ENCODE measurements at places on chromosomes 2 and 18.

- DNase-seq = no peak
Measured at GRCh38 chr2:136065384-136065783, 52.6 kb downstream of the CXCR4 start.

GRCh38 chr2:100606332-100606725 is 43.5 kb downstream of the PDCL3 start:
- DNase-seq = no peak

- DNase-seq = no peak
Measured at GRCh38 chr2:97688062-97688827, 18.7 kb downstream of the C2orf92 start.

- DNase-seq = peak; percentile 30
Measured at GRCh38 chr2:118032169-118033013, 18.5 kb upstream of the CCDC93 start.

DNA sequence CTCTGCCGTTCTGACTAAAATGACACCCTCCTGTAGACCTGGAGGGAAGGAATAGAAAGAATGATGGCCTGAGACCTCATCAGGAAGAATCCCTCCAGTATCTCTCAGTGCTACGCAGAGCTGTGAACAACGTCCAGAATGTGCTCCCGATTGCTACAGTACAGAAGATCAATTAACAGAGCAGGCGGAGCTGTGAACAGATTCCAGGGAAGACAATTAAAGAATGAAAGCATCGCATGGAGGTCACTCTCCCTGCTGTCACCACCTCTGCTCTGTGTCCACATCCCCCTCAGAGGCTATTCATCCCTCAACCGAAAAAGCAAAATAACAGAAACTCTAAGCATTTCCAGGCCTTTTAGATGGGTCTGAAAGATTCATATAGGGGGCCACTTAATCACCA is 481.0 kb downstream of the EIPR1 start:
- DNase-seq = no peak

DNA sequence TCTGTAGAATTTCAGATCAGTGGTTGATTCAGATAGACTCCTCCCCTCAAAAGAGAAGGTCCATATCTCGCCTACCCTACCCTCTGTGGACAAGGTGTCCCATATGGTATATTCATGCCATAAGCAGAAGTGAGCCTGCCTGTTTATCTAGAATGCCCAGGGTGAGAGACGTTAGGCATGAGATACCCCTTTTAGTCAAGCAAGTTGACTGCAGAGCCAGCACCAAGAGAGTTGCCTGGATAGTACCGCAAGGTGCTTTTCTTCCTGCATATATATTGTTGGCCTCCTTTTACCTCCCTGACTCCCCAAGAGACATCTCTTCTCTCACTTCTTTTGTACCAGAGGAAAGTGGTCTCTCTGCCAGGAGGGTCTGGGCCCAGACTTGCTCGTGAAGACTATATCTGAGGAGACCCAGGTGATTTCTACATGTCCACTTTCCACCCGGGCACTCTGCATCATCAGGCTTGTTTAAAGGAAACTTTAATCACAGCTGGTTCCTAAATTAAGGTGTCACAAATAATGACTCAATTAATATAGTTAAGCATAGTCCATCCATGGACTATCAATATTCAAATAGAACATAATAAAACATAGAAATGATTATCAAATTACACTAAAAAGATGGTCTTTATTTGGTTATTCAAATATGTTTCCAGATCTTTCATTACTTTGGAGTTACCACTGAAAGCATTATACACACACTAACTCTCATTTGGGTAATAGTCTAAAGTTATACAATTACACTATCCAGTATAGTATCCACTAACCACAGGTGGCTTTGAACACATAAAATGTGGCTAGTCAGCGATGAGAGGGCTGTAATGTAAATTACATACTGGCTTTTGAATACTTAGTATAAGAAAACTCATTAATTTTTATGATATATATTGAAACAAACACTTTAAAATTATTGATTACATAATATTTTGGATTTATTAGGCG is 4.1 kb downstream of the ITGA4 start:
- no peak for DNase-seq

DNA sequence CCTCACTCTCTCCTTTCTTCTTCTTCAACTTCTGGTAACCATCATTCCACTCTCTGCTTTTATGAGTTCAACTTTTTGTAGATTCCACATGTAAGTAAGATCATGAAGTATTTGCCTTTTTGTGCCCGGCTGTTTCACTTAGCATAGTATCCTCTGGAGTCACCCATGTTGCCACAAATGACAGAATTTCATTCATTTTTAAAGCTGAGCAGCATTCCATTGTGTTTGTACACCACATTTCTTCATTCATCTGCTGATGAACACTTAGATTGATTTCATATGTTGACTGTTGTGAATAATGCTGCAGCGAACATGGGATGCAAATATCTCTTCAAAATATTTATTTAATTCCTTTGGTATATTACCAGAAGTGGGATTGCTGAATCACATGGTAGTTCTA is 133.6 kb upstream of the ERBB4 start:
- DNase-seq = no peak

GRCh38 chr18:78505851-78506461 is 473.7 kb upstream of the SALL3 start:
- DNase-seq = no peak

- no peak for DNase-seq
Measured at GRCh38 chr2:104040771-104041170, 813.1 kb upstream of the POU3F3 start.

- DNase-seq = no peak
Measured at GRCh38 chr2:194004590-194005206, 1652.3 kb upstream of the SLC39A10 start.

DNA sequence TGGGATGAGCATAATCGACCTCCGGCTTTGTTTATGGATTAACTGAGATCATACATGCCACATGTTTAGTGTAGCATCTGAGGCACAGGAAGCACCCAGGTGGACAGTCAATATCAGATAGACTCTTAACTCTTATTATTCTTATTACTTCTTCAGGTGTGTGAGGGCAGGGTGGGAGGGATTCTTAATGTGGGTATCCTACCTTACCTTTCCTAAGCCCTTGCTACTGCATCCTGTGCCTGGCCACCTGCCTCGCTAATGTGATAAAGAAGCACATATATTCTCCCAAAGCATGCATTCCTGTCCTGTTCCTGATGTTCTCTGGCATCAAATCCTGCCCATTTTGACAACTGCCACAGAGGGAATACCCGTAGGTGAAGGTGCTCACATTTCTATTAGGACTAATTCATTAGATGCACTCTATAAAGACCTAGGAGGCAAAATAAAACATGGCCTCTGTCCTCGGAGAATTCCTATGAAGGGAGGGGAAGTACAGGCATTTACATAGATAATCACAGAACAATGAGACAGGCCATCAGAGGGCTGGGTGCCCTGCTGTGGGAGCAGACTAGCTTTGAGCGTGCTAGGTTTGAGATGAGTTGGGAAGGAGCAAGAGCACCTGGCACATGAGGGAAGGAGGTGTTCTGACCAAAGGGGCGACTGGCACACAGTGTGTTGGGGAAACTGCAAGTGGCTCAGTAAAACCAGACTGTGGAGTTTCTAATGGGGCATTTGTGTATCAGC is 19.5 kb upstream of the CELF4 start:
- no peak for DNase-seq

DNA sequence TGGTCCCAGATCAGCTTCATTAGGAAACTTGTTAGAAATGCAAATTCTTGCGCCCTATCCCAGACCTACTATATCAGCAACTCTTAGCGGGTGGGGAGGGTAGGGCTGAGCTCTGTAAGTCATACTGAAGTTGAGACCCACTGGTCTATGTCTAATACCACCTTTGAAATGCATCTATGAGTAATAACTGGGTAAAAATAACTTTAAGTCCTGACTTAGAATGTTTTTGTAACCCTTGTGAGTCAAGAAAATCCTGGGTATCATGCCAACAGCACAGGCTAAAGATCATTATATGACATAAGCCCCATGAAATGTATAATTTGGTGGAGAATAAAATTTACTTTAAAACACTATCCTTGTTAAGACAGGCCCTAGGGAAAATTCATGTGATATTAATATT is 41.4 kb downstream of the PRKD3 start:
- DNase-seq = no peak

DNA sequence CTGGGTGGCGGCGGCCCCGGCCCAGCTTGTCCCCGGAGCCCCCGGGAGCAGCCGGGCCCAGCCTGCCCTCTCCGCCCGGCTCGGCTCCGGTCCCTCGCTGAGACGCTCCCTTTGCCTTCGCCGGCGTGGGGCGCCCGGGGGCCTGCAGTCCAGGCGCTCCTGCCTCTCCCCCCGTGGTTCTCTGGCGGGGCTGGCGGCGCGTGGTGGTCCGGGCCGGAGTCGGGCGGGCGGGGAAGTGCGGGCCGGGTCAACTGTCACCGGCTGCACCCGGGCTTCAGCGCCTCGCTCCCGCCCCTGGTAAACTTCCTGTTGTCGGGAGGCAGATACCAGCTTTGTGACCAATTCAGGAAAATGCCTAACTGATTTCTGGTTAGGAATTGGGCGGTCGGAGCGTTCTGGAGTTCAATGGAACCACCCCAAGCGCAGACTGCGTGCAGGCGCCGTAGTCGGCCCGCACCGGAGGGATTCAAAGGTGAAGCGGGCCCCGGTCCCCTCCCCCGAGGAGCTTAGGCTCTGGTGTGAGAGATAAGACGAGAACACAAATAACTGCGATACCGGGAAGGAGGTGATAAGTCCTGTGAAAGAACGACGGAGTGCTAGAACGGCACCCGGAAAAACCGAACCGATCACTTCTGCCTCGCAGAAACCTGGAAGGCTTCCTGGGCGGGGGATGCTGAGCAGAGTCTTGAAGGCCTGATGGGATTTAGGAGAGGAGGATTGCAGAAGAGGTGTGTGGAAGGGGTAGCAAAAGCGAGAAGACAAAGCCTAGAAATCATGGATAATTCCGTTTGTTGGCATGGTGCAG is 891 bp downstream of the CAB39 start:
- peak; percentile 31 for DNase-seq

GRCh38 chr18:36094431-36094830 is 27.1 kb upstream of the RPRD1A start:
- DNase-seq = no peak

DNA sequence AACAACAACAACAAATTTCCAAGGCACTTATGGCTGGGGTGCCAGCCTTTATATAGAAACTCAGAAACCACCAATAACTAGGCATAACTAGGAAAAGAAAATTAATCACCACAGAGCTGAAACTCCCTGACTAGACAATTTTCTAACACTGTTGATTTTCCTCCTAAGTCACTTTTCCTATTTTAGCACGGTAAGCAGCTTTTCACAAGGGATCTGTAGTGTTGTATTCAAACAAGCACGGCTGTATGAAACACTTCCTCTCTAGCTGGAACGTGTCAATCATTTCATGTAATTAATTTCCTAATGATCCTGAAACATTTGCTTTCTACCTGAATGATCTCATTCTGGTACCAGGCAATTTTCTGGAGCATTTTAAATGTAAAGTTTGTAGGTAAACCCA is 645.0 kb downstream of the IRS1 start:
- DNase-seq = no peak

DNA sequence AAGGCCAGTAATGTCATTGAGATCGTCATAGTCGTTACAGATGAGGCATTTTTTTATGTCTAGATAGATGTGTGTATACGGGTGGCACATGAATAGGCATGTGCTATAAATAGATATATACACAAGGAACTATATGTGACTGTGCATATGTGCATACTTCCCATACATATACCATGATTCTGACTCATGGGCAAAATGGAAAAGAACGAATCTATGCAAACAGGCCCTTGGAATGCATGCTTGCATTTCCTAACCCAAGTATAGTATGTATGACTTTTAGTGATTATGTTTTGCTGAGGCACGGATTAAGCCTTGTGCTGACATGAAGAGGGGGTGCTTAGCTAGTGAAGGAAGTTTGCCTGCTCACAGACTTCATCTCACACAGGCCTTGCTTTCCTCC is 111.7 kb downstream of the BCL11A start:
- no peak for DNase-seq

GRCh38 chr2:80002112-80002511 is 302.4 kb downstream of the LRRTM1 start:
- DNase-seq = no peak

GRCh38 chr2:178241844-178242551 is 47.7 kb downstream of the OSBPL6 start:
- no peak for DNase-seq

All from effector CD4-positive, alpha-beta T cell (primary cell).